ENCODE measurements at places on chromosomes 6 and 20. TPM values are rescaled to one million over a fixed set of nuclear protein-coding genes. Genes with fewer than 3 reads are reported as not detected.

DNA sequence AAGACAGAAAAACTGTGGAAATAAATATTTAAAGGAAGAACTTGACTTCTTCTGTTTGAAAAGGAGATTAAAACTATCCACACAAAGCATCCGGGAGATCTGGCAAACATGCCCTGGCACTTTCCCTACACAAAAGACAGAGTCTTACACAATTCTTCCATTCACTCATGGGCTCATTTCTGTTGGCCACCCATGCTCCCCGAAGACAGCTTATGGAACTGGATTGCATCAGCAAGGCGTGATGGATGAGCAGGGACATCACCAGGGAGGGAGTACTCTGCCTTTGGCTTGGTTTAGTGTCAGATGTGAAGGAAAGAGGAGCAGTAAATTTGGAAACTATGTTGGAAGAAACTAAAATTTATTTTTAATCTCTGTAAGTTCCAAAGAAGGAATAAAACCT is 379.3 kb downstream of the CD109 start:
- peak; percentile 55 for DNase-seq

DNA sequence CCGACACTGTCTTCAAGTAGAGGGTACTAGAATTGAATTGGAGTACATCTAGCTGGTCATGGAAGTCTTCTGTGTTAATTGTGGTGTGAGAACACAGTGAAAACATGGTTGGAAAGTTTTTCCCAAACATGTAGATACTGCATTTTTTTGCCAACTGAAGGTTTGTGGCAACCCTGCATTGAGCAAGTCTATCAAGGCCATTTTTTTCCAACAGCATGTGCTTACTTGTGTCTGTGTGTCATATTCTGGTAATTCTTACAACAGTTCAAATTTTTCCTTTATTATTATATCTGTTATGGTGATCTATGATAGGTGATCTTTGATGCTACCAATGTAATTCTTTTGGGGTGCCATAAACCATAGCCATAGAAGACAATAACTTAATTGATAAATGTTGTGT is 147.0 kb downstream of the MYB start:
- peak; percentile 20 for DNase-seq

The MEI4 gene
- total RNA-seq, result not detected

The ZFP57 gene
- total RNA-seq, result 20.1 TPM

DNA sequence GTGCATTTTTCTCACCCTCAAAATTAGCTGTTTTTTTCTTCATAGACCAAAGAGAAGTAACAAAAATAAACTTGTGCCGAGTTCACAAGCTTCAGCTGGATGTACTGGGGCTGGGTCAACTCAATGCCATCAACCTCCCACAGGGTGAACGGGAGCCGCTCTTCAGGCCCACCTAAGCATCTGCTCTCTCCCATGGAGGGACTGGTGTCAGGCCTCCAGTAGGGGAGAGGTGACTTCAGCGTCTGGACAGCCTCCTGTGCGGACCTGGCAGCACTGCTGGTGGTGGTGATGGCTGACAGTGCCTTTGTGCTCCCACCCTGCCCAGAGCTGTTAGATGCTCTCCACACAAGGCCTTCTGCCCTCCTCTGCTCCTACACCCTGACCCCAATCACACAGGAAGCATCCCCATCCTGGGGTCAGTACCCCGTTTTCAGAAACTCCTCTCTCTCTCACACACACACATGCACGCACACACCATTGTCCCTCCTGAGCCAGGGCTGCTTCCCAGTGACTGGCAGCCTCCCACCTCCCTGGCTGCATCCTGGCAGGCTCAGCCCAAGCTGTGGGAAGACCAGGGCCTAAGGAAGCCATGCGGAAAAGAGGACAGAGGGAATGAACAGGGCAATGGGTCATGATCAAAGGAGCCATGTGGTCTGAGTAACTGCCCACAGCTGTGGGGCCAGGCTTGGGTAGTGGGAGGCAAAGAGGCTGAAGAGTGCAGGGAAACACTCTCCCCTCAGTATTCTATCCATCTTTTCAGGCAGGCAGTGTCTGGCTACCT is 17.7 kb downstream of the CST8 start:
- no peak for DNase-seq

DNA sequence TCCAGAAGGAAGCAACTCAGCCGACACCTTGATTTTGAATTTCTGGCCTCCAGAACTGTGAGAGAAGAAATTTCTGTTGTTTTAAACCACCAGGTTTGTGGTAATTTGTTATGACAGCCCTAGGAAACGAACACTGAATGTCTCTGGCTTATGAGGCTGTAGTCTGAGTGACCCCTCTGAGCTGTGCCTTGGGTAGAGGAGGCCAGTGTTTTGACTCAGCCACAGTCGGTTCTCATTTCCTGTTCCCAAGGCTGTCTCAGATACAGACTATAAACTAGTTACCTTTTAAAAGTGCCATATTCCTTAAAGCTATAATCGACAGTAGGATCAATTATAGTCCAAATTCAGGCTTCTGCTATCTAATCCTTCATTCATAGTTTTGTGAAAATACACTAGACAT is 391.2 kb upstream of the MAP3K7 start:
- DNase-seq, result no peak

DNA sequence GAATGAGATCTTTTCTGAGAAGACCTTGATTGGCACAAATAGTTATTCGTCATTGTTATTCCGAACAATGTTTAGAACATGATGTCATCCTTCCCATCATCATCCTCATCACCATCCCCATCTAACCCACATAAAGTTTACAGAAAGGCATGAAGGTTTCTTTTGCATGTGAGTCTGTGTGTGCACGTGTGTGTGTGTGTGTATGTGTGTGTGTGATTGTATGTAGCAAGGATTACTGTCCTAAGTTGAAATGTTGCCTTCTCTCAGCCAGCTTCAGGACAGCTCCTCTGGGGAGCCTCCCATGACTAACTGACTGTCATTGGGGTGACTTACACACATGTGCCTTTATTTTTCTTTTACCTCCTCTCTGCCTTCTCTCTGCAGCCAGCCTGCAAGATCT is 113.5 kb downstream of the SLC22A3 start:
- DNase-seq, result peak; percentile 17

DNA sequence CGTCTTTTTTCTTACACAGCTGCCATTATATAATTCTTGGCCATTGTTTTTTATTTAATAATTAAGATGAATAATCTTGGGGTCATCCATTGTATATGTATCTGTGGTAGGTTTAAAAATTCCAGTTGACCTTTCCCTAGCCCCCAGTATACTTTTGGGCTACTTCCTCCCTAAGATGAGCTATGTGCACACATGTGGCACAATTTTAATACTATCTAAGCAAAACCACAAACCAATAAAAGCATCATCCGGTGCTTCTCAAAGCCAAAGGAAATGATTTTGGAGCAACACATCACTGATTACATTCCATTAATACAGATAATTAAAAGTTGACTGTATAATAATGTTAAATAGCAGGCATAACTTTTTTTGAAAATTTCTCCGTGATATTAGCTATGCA is 161.2 kb downstream of the ATXN1 start:
- no peak for DNase-seq

DNA sequence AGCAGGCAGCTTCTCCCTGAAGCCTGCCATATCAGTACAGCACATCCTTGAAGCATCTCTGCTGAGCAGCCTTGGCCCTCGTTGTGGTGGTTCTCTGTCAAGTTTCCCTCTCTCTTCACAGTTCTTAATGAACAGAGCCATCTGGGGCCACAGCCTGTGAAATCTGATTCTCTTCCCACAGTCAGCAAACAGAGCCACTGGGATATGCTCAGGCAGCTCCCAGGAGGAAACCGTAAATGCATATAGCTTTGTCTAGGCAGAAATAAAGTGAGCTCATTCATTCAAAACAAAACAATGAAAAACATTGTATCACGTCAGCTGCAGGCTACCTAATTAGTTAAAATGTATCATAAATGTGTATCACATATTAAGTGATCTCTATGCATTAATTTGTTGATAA is 80.3 kb downstream of the TBC1D7 start:
- DNase-seq, result peak; percentile 80

The MCM3 gene
- 125 TPM for total RNA-seq
